CD4-positive, alpha-beta T cell treated with Interleukin-17A for 1 hour (primary cell): ENCODE measurements at places on chromosomes 7 and 10.
A peak's percentile ranks its signal among the peaks of the same experiment; 100 is the strongest.

GRCh38 chr7:23220690-23221305, 25.8 kb upstream of the GPNMB start:
- DNase-seq, result no peak

DNA sequence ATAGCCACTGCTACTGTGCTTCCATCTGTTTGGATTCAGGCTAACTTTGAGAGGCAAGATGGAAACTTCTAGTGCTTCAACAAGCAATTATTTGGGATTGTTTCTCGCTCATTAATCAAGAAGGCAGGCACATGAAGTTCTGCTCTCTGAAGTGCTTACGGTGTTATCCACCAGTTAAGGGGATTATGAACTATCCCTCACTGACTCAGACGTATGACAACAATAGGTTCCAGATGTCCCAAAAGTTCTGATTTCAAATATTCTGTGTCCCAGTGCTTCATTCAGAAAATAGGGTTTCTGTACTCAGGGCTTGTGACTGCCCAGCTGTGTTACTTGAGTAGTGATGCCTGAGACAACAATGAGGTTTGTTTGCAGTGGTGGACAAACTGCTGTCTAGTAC, 81.0 kb downstream of the HACD1 start:
- no peak for DNase-seq

DNA sequence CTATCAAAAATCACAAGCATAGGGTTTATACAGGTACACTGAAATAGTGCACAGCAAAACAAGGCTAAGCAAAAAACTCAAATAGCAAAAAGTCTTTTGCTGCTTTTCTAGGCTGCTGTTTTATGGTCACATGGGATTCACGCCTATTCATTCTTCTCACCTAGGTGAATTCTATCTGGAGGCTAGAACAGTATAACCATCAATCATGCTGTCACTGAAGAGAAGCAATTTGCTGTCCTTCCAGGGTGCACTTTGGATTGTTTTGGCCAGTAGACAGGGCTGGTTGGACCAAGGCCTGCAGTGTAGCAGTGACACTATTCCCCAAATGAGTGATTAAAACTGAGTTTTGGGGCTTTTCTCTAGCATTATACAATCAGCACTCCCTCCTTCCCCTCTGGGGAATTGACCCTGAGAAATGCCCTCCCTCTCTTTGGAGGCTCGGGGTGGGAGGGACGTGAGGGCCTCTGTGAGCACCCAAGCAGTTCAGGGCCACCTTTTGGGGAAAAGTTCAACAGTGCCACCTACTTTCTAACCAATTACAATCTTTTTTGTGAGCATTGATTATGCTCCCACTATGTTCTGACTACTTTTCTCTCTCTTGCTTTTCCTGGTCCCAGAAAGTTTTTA, 16.2 kb upstream of the SND1 start:
- no peak for DNase-seq

- no peak for DNase-seq
These were observed 220 bp upstream of the ZKSCAN5 start for GRCh38 chr7:99504281-99504602.

GRCh38 chr7:69992938-69993337, 394.7 kb downstream of the AUTS2 start:
- DNase-seq, result no peak

DNA sequence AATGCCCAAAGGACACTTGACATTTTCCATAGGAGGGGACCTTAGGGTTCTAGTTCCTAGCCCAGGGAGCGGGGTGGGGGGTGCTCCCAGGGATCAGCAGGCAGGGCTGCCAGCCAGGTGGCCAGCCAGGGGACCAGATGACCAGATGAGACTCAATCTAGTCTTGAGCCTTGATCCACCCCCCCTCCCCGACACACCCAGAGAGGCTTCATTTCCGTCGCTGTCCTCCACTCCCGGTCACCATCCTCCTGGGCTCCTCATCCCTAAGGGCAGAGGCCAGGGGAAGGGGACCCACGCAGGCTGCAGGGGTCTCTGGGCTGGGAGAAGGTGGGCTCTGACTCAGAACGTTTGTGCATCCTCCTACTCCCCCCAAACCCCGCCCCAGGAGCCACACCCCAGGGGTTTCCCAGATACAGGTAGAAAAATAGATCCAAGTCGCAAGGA, 1.0 kb downstream of the STX1A start:
- DNase-seq, result peak; percentile 28

DNA sequence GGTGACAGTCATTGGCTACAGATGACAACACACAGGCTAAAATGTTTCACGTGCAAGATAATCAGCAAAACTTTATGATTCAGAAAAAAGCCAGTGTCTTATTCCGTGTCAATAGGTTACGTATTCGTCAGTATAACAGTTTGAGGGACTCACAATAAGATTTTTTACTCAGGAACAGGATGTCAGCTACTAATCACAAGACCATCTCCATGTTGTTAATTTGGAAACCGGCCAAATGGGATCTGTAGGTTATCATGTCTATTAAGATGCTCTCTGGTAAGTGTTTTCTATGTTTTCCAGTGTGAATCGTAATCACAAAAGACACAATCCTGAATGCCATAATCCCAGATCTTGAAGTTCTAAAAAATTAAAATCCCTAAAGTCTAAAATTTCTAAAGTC, 197.3 kb downstream of the ETV1 start:
- no peak for DNase-seq

DNA sequence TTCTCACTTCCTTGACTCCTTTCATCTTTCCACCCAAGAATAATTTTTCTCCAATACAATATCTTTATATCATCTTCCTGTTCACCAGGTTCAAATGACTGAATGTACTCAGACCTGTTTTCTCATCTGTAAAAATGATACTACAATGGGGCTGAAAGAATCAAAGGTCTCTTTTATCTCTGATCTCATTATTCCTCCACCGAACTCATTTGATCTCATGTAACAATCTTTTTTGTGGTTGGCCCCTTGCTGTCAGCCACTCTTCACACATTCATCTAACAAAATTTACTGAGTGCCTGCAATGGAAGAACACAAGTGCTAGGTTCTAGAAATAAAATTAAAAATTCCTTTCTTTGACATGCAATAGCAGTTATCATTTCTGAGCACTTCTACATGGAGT, 65.0 kb downstream of the GRM8 start:
- no peak for DNase-seq

DNA sequence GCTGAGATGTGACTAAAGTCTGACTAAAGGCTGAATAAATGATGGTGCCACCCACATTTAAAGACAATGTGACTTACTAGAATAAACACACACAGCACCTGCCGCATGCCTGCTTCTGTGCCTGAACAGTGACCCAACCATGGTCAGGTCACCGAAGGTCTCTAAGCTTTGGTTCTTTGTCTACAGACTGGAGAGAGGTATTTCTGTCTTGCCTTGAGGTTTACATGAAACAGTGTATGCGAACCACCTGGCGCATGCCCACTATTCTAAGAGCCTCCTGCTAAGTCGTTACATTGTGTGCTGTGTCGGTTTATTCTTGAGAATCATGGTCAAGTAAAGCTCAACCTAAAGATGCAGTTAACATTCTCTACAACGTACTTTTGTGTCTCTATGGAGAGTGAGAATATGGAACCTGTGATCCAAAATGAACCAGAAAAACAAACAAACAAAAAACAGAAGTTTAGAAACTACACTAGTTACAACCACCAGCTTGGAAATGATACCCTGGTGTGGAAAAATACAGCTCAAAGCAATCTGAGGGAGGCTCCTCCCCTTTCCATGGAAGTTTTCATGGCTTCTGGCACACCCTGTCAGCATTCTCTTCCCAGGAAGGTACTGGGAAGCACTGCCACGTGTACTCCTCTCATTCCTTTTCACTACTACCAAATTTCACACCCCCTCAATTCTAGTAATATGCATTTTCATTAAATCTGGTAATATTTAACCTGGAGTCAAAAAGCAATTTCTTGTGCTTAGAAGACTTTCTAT, 40.0 kb downstream of the VOPP1 start:
- no peak for DNase-seq

DNA sequence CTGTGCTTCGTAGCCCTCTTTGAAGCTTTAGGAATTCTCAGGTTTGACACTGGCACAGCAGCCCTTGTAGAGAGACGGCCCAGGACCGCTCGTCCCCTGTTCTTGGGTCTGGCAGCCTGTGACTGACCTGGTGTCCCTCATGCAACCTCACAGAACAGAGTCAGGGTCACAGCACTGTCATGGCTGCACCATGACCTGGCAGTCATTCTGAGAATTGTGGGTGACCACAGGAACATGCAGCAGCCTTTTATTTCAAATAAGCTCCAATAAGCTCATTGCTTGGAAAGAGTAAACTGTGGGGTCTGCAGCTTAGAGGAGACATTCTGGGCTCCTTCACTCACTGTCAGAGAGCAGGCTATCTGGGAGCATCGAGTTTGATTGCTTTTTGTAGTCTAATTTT, 42.5 kb downstream of the MYO1G start:
- no peak for DNase-seq

- DNase-seq, result no peak
These were observed 26.1 kb downstream of the WDFY4 start for GRCh38 chr10:48710647-48711275.

DNA sequence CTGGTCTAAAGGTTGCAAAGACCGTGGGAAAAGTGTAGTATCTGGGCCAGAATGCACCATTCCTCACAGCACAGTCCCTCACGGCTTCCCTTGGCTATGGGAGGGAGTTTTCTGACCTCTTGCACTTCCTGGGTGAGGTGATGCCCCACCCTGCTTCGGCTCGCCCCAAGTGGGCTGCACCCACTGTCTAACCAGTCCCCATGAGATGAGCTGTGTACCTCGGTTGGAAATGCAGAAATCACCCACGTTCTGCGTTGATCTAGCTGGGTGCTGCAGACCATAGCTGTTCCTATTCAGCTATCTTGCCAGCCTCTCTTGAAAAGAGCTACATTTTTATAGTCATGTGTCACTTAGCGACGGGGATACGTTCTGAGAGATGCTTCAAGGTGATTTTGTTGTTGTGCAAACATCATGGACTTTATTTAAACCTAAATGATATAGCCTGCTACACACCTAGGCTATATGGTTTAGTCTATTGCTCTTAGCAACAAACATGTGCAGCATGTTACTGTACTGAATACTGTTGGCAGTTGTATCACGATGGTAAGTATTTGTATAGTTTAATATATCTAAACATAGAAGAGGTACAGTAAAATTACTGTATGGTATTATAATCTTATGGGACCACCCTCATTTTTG, 120.0 kb downstream of the PPP1R9A start:
- DNase-seq, result no peak

GRCh38 chr7:28360739-28361138, 51.6 kb upstream of the CREB5 start:
- DNase-seq, result no peak

DNA sequence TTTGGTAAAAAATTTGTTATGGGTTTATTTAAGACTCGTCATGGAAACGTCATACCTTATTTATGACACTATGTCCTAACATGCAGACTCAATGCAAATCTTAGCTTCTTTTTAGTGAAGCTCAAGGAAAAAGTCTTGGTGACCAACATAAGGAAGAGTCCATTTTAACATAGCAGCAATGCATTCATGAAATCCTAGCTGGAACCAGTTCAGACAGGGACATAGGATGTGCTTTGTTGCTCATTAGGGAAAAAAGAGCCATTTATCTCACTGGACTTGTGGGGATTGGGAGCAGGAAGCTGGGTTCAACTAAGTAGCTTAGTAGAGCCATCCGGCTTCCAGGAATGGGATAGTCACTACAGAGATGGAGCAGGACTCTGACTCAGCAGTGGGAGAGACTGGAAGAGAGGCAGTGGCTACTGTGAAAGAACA, 100.7 kb upstream of the DKK1 start:
- DNase-seq, result no peak

- no peak for DNase-seq
These were observed 29.3 kb upstream of the CCL24 start for GRCh38 chr7:75842836-75843446.

DNA sequence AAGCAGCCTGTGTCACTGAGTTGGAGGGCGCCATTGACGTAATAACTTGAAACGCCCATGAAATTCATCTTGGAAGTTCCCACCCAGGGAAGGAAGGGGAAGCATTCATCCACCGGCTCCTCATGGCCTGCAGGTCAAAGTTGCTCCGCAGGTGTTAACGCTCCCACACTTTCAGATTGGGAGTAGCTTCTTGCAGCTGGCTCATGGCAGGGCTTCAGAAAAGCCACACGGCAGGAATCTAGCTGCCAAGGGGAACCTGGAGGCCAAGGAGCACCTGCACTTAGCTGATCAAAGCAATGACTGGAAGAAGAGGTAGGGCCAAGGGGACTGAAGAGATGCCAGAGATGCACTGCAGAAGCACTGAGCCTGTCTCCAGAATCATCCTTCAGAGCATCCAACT, 203.2 kb downstream of the ARHGAP12 start:
- DNase-seq, result no peak

DNA sequence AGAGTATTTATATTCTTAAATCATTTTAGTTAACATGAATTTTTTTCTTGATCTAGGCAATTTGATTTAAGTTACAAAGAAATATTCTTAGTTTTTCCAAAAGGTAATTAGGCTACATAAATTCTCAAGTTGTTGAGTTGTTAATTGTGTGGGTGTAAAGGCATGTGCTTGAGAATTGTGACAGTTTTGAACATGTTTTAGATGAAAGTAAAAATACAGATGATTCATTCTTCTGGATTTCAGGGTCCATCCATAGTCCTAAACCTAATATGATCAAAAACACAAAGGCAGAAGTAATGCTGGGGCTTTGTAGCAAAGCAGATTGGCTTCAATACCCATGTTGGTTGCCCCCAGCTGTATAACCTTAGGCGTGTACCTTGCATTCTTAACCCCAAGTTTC, 127.9 kb downstream of the CPED1 start:
- DNase-seq, result no peak

DNA sequence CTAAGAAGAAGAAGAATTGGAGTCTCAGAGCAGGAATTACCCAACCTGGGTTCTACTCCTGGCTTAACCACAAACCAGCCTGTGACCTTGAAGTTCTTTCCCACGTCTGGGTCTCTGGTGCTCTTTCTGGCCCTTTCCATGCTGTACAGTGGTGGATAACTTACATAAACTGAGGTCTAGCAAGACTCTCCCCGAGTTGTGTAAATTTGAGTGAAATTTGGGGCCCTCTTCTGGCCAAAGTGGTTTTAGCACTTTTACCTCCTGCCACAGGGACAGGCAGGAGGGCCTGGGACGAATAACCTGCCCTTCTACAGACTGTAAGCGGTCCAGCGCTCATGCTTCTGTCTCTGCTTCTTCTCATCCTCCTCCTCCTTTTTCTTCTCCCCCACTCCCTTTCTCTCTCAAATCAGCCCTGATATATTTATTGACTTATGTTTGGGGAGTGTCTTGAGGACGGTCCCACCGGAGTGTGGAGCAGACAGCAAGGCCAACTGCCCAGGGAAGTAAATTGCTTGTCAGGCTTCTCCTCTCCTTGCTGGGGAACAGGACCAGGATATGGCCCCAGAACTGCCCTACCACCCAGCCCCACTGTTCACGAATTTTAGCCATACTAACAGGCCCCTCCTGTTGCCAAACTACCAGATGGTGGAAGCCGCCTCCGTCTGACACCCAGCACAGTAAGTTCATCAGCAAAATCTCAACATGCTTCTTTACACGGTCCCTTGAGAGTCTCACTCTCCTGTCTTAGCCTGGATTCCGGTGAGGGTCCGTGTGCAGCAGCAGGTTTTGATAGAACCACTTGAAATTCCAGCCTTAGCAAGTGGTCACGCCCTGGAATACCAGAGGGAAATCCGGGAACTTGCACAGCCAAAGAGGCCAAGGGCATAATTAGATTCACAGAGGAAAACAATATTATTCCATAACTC, 4.0 kb upstream of the SH3PXD2A start:
- DNase-seq, result peak; percentile 69

GRCh38 chr10:129694691-129695243, 227.7 kb downstream of the MGMT start:
- DNase-seq, result no peak
